Gastrocnemius medialis (tissue), 4 donors: ENCODE measurements at places on chromosomes 11 and 22.
A peak's percentile ranks its signal among the peaks of the same experiment; 100 is the strongest.

- no peak for DNase-seq
- peaks cover 46% of the 10 kb centered on the region for H3K36me3 ChIP-seq
- peaks cover 31% of the 10 kb centered on the region for H3K4me1 ChIP-seq
- H3K27me3 ChIP-seq = peaks cover 6% of the 10 kb centered on the region
Measured at GRCh38 chr11:57487021-57487778, 26.9 kb downstream of the RTN4RL2 start.

DNA sequence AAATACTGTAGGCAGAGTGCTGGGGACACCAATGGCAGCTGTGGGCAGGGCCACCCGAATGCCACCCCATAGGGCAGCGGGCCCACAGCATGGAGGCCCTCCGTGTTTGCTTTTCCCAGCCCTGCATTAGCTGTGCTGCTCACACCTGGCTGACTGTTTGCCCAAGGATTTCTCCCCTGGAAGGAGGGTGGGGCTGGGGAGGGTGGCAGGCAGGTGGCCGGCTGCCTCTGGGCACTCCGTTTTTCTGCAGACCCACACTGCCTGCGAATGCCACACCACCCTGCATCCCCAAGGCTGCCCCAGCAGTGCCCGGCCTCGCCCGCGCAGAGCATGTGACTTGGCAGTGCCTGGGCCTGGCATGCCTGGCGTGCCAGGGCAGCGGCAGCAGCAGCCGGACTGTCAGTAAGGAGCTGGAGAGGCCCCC, 19.6 kb downstream of the DAGLA start:
- no peak overlapping the region for H3K4me3 ChIP-seq
- peak; percentile 68 for DNase-seq
- no peaks in the 10 kb centered on the region for H3K27me3 ChIP-seq

DNA sequence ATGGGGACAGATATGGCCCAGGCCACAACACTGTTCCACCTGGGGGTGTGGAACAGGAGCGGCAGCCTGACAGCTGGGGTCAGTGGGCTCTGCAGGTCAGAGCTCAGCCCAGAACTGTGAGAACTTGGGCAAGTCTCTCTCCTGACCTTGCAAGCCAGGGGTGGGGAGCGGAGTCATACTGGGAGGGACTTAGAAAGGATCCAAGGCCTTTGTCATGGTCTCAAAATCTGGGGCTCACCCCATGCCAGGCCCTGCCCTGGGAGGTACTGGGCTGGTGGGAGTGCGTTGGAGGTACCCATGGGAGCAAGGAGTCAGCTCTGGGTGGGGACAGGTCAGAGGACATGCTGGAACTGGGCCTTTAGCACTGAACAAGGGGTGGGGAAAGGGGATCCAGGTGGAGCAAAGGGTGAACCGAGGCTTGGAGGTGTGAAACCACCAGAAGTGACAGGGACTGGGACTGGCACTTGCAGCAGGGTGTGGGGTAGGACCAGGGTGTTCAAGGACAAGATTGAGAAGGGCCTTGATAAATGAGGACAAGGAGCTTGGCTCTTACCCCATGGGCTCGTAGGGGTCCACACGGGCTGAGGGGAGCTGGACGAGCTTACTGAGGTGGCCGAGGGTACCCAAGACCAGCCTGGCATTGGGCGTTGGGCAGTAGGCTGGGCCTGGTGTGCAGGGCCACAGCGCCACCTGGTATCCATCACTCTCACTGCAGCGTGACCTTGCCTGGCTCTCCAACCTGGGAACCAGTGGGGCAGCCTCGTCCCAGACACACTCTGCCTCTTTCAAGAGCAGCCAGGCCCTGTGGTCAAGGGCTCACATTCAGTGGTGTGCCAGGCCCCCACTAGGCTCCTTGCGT, 7.4 kb upstream of the PMM1 start:
- DNase-seq = no peak
- no peak overlapping the region for H3K4me3 ChIP-seq
- H3K36me3 ChIP-seq = no peaks in the 10 kb centered on the region
- no peaks in the 10 kb centered on the region for H3K4me1 ChIP-seq
- no peaks in the 10 kb centered on the region for H3K27me3 ChIP-seq

GRCh38 chr11:110289472-110289871, 6.9 kb downstream of the RDX start:
- DNase-seq = no peak
- peaks cover 60% of the 10 kb centered on the region for H3K4me1 ChIP-seq
- H3K27ac ChIP-seq = no peak overlapping the region
- H3K27me3 ChIP-seq = no peaks in the 10 kb centered on the region
- H3K4me3 ChIP-seq = no peak overlapping the region

DNA sequence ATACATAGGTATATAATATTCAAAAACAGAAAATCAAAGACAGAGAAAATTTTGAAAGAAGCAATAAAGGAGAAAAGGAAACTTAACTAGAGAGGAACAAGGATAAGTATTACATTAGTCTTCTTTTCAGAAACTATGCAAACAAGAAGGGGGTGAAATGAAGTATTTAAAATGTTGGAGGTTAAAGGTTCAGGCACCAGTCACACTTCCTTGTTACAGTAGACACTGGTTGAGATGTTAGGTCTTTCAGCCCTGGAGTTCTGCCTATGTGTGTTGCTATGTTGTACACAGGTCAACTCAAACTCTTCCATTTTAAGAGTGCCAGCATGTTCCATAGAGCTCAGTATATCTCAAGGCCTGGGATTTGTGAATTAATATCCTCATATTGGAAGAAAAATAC, 6.0 kb upstream of the MS4A4A start:
- no peaks in the 10 kb centered on the region for H3K27me3 ChIP-seq
- no peaks in the 10 kb centered on the region for H3K36me3 ChIP-seq
- no peak overlapping the region for H3K4me3 ChIP-seq
- DNase-seq = no peak
- H3K27ac ChIP-seq = no peak overlapping the region

DNA sequence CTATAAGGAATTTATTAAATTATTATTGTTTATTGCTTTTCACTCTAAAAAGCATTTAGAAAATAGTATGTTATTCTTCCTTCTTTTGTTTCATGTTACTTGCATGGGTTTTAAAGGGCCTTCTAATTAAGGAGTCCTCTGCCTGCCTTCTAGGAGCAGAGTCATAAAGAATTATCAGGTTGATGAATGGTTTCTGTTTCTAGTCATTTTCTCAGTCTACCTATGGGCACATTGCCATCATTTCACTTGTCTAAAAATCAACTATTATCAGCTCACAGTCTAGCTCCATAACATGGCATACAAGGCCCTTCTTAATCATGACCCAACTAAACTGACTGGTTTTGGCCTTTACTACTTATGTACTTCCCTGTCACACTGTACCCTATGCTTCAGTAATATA, 16.2 kb downstream of the DYNC2H1 start:
- H3K4me1 ChIP-seq = no peaks in the 10 kb centered on the region
- no peak overlapping the region for H3K27ac ChIP-seq
- no peaks in the 10 kb centered on the region for H3K27me3 ChIP-seq
- no peak for DNase-seq

DNA sequence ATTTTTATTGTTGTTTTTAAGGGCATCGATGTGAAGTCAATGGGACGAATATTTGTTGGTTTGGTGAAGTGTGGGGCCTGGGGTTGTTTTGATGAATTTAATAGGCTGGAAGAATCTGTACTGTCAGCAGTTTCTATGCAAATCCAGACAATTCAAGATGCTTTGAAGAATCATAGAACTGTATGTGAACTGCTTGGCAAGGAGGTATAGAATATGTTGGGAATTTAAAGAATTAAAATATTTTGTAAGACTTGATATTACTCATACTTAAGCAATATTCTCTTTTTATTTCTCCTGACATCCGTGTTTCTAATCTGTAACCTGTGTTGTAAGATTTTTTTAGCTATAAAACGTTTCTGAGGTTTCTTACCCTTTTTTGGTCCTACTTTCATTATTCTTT, 61.6 kb downstream of the DYNC2H1 start:
- no peak for DNase-seq
- no peaks in the 10 kb centered on the region for H3K4me1 ChIP-seq
- no peak overlapping the region for H3K27ac ChIP-seq
- no peak overlapping the region for H3K4me3 ChIP-seq

GRCh38 chr11:67291481-67292381, 2.6 kb downstream of the ANKRD13D start:
- H3K27me3 ChIP-seq = no peaks in the 10 kb centered on the region
- no peak overlapping the region for H3K27ac ChIP-seq

- no peak for DNase-seq
- no peak overlapping the region for H3K4me3 ChIP-seq
- H3K36me3 ChIP-seq = no peaks in the 10 kb centered on the region
- H3K27me3 ChIP-seq = no peaks in the 10 kb centered on the region
- H3K4me1 ChIP-seq = no peaks in the 10 kb centered on the region
Measured at GRCh38 chr11:92628401-92629292, 340.8 kb upstream of the MTNR1B start.

- no peak overlapping the region for H3K4me3 ChIP-seq
- no peaks in the 10 kb centered on the region for H3K27me3 ChIP-seq
- DNase-seq = no peak
- H3K36me3 ChIP-seq = no peaks in the 10 kb centered on the region
- H3K27ac ChIP-seq = no peak overlapping the region
- H3K4me1 ChIP-seq = peaks cover 44% of the 10 kb centered on the region
Measured at GRCh38 chr11:133946541-133947318, 10.0 kb downstream of the IGSF9B start.

GRCh38 chr11:14304601-14305000, 54.4 kb downstream of the RRAS2 start:
- DNase-seq = peak; percentile 36
- no peak overlapping the region for H3K27ac ChIP-seq
- no peak overlapping the region for H3K4me3 ChIP-seq

- H3K27me3 ChIP-seq = no peaks in the 10 kb centered on the region
- no peak overlapping the region for H3K4me3 ChIP-seq
- no peaks in the 10 kb centered on the region for H3K36me3 ChIP-seq
- no peak for DNase-seq
Measured at GRCh38 chr11:36469063-36469462, 41.0 kb downstream of the TRAF6 start.

DNA sequence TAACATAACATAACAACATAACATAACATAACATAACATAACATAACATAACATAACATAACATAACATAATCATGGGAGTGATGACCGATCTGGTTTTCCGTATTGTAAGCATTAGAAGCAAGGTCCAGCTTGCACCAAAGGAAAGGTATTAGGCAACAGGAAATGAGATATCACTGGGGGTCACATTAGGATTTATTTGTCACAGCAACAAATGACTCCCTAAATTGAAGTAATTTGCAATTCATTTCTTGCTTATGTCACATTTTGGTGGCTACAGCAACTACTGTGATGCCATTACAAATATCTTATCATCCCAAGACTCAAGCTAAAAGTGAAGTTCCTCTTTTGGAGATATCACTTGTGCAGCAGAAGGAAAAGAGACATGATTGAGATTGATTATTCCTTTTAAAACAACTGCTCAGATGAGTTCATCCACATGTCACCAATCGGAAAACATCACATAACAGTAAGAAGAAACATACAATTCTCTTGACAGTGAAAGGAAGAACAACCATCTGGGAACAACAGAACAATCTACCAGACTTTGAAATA, 1331.1 kb upstream of the RAG2 start:
- no peak for DNase-seq
- no peaks in the 10 kb centered on the region for H3K27me3 ChIP-seq
- no peak overlapping the region for H3K27ac ChIP-seq

DNA sequence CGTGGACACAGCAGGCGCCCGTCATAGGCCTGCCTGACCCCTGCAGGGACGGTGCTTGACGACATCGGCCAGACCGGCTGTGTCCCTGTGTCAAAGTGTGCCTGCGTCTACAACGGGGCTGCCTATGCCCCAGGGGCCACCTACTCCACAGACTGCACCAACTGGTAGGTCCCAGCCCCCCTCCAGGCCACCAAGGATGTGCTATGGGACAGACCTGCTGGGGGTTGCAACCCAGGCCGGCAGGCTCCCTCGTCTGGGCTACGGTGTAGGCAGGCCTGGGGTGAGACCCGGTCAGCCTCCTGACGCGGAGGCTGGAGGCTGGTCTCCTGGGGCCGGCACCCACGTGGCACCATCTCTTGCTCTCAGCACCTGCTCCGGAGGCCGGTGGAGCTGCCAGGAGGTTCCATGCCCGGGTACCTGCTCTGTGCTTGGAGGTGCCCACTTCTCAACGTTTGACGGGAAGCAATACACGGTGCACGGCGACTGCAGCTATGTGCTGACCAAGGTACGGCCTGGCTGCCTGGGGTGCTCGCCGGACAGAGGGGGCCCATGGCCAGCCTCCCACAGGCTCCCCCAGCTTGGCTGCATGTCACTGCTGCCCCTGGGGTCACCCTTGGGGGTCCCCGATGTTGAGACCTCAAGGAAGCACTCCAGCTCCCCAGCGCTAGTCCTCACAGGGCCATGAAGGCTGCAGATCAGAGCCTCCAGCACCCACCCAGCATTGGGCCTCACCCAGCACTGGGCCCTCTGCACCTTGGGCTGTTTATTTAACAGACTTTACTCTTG, 7.7 kb downstream of the MUC5AC start:
- peaks cover 4% of the 10 kb centered on the region for H3K27me3 ChIP-seq
- no peak for DNase-seq
- H3K36me3 ChIP-seq = no peaks in the 10 kb centered on the region

GRCh38 chr11:85766721-85767161, 44.2 kb downstream of the SYTL2 start:
- no peak overlapping the region for H3K4me3 ChIP-seq
- no peaks in the 10 kb centered on the region for H3K36me3 ChIP-seq
- no peaks in the 10 kb centered on the region for H3K27me3 ChIP-seq
- H3K4me1 ChIP-seq = no peaks in the 10 kb centered on the region

- no peak overlapping the region for H3K4me3 ChIP-seq
- DNase-seq = no peak
- H3K4me1 ChIP-seq = no peaks in the 10 kb centered on the region
- no peaks in the 10 kb centered on the region for H3K36me3 ChIP-seq
- H3K27me3 ChIP-seq = no peaks in the 10 kb centered on the region
Measured at GRCh38 chr11:16434036-16434435, 77.7 kb upstream of the SOX6 start.

- H3K27me3 ChIP-seq = no peaks in the 10 kb centered on the region
- no peak overlapping the region for H3K27ac ChIP-seq
- H3K36me3 ChIP-seq = no peaks in the 10 kb centered on the region
- H3K4me3 ChIP-seq = no peak overlapping the region
- no peak for DNase-seq
Measured at GRCh38 chr11:17186932-17187692, 20.7 kb downstream of the PIK3C2A start.

DNA sequence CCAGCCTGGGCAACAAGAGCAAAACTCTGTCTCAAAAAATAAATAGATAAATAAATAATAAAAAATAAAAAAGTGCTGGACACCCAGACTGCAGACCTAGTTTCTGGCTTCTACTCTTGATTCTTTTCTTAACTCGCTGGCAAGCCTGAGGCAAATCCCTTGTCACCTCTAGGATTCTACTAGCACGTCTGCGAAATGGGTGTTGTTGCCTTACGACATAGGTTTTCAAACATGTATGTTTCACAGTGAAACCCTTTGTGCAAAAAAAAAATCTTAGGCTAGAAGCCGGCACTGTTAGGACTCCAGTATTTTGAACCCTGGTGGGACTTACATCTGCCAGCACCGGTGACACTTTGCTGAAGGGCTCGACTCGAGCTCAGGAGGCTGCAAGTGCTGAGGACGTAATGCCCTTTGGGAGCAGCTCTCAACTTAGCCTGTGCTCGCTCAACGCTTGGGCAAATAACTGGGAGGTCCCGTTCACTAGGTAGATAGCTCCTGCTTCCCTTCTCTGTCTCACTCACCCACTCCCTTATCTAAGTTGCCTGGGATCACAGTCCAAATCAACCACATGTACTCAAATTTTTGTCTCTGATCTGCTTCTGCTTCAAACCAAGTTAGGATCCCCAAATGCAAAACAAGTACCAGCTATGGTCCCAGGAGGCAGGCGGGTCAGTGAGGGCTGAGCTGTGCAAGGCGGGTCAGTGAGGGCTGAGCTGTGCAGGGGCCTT, 34.7 kb upstream of the MYH9 start:
- no peaks in the 10 kb centered on the region for H3K27me3 ChIP-seq
- DNase-seq = no peak
- H3K36me3 ChIP-seq = no peaks in the 10 kb centered on the region
- H3K27ac ChIP-seq = no peak overlapping the region
- H3K4me1 ChIP-seq = peaks cover 11% of the 10 kb centered on the region
